Tongue (tissue), 3 donors: ENCODE measurements at places on chromosomes 16 and 17.

DNA sequence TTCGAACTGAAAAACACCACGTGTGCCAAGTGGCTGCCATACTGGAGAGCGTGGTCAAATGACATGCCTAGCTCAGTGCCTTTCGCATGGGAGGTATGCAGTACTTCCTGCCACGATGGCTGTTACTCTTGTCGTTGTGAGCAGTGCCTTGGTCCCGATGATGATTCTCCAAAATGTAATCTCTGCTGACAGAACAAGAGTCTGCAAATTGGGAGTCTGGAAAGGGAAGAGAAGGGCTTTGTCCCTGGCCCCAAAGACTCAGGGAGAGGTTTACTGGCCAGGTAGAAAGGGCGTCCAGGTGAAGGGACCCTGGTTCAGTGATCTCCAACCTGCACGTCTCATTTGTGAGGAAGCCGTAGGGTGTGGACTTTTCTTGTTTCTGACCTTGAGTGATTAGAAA lies 336.6 kb downstream of the WWOX start:
- DNase-seq: no peak

GRCh38 chr16:57910696-57911095 lies 60.2 kb downstream of the CNGB1 start:
- DNase-seq: no peak

DNA sequence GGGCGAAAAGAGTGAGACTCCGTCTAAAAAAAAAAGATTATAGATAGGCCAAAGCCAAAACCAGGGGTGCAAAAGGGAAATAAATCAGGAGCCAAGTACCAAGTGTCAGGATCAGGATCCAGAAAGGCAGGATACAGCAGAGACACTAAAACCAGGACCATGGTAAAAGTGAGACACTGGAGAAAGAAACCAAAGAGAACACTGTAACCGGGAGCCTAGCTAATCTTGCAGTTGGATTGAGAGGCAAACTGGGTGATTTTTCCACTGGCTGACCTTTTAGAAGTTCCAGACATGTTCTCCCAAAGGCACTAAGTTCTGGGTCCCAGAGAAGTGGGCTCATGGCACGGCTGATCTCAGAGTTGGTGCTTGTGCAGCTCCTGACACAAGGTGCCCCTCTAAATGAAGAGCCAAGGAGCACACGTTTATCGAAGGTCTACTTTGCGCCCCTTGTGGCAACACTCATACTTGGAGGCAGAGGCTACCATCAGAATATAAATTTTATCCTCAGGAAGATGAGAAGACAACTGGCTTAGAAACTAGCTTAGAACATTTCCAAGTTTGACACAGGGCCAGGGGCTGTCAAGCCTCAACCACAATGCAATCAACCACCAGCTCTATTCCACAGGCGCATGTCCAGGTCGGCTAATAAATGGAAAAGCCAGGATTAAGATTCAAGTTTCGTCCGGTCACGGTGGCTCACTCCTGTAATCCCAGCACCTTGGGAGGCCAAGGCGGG lies 27.5 kb upstream of the HELZ start:
- DNase-seq: no peak

DNA sequence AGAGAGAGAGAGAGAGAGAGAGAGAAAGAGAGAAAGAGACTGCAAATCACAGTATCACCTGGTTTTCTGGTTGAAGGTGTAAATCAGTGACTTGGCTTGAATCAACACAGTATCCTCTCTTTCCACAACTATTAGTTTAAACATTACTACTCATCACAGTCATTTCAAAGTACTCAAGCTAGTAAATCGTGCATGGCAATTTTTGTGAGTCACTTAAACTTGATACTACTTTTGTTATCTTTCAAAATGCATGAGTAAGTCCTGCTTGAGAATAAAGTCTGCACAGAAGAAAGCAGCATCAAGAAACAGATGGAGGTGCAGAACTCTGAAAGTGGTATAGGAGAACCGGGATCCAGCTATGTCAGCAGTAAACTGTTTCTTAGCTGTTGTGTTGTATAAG lies 535.4 kb downstream of the CDH8 start:
- DNase-seq: no peak

GRCh38 chr16:86405319-86405718 lies 105.0 kb upstream of the FOXF1 start:
- DNase-seq: no peak

- DNase-seq: no peak
Observed at GRCh38 chr17:61468263-61468907, 16.2 kb downstream of the TBX4 start.
